ENCODE measurements at places on chromosomes 4 and X.

DNA sequence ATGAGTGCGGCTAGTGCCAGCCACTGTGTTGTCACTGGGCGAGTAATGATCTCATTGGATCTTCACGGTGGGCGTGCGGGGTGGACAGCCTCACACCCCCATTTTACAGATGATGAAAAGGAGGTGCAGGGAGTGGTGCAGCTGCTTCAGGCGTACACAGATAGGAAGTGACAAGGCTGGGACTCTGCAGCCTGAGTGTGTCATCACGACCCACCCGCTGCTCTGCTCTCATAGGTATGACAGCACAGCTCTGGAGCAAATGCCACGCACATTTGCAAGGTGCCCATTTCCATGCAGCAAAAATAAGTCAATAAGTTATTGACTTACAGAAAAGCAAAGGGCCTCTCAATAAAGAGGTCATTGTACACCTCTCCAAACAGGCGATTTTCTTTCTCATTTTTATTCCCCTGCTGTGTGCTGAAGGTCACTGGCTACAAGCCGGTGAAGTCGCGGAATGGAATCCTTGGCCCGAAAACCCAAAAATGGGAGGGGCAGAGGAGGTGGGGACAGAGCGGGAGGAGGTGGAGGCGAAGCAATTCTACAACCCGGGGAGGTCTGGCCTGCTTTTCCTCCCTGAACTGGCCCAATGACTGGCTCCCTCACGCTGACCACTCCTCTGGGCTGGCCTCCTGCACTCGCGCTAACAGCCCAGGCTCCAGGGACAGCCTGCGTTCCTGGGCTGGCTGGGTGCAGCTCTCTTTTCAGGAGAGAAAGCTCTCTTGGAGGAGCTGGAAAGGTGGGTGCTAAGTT lies at the start of gene SOD3:
Gene SOD3, plus strand, starts transcription at position 658 of the 750 bp plus-strand sequence. CDS start 3,949 bp downstream, outside the sequence.
- peak; percentile 54 for DNase-seq

GRCh38 chr4:168057412-168057811 lies 34.9 kb upstream of the ANXA10 start:
- no peak for DNase-seq

DNA sequence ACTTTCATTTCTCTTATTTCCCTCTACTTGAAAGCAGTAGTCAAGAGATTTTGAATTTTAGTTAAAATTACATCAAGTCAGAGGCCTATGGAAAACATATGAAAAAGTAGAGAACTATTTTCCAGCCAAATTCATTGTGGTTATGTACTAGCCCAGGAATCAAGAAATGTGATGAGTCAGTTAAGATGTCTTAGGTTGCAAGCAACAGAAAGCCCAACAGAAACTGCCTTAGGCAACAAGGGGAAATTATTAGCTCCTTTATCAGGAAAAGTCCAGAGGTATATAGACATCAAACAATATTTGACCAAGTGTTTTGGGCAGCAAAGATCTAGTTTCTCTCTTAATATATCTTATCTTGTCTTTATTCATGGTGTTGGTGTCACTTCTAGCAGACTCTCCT lies 37.8 kb upstream of the FRMD7 start:
- no peak for DNase-seq

DNA sequence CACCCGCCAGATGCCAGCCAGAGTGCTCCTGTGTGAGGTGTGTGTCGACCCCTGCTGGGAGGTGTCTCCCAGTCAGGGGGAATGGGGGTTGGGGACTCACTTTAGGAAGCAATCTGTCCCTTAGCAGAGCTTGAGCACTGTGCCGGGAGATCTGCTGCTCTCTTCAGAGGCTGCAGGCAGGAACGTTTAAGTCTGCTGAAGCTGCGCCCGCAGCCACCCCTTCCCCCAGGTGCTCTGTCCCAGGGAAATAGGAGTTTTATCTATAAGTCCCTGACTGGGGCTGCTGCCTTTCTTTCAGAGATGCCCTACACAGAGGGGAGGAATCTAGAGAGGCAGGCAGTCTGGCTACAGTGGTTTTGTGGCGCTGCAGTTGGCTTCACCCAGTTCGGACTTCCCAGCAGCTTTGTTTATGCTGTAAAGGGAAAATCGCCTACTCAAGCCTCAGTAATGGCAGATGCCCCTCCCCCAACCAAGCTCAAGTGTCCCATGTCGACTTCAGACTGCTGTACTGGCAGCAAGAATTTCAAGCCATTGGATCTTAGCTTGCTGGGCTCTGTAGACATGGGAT lies 80.8 kb downstream of the CCSER1 start:
- DNase-seq, result no peak

DNA sequence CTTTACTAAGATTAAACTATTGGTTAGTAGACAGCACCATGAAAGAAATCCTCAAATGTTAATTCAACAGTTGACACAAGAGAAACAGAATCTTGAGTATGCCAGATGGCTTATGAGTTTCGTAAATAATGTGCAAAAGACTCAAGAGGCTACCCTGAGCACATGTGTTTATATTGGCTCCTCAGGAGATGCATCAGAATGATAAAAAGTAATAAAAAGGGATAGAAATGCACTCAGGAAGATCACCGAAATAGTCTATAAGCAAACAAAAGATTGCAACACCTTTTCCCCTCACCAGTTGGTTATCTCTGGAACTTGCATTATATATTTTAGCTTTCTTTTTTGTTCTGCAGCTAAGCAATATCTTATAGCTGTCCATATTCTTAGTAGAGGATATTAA lies 84.4 kb downstream of the SCFD2 start:
- no peak for DNase-seq

DNA sequence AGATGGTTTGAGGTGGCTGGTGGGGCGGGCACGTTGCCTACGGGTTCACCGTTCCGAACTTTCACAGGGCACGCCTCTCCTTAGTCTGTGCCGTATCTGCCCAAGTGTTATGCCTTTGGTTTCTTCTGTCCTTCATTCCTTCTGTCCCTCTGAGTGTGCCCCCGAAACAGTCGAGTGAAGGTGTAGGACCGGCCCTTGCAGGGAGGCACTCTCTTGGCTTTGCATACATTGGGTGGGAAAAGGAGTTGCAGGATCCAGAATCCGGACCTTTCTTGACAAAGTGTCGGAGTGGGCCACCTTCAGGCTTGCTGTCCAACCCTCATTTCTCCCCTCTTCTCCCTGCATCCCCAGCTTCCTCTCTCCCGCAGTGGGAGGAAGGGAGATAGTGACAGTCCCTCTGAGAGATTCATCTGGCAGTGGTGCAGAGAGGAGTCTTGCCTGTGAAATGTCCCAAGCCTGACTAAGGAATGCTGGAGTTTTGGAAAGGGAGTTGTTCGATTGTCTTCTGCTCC lies 569 bp downstream of the ARFIP1 start:
- DNase-seq, result no peak

GRCh38 chr4:159444678-159445077 lies 341.8 kb downstream of the RAPGEF2 start:
- DNase-seq, result no peak

- DNase-seq, result no peak
These were observed 38.2 kb downstream of the HPGDS start for GRCh38 chr4:94304365-94304971.

- no peak for DNase-seq
These were observed 30.2 kb downstream of the MAP7D3 start for GRCh38 chrX:136220951-136221350.

- DNase-seq, result no peak
These were observed 60.4 kb upstream of the ATXN3L start for GRCh38 chrX:13380211-13380610.

- no peak for DNase-seq
These were observed 34.9 kb downstream of the HMX1 start for GRCh38 chr4:8836664-8837171.

- no peak for DNase-seq
These were observed 28.4 kb downstream of the ZNF630 start for GRCh38 chrX:48043056-48043455.

DNA sequence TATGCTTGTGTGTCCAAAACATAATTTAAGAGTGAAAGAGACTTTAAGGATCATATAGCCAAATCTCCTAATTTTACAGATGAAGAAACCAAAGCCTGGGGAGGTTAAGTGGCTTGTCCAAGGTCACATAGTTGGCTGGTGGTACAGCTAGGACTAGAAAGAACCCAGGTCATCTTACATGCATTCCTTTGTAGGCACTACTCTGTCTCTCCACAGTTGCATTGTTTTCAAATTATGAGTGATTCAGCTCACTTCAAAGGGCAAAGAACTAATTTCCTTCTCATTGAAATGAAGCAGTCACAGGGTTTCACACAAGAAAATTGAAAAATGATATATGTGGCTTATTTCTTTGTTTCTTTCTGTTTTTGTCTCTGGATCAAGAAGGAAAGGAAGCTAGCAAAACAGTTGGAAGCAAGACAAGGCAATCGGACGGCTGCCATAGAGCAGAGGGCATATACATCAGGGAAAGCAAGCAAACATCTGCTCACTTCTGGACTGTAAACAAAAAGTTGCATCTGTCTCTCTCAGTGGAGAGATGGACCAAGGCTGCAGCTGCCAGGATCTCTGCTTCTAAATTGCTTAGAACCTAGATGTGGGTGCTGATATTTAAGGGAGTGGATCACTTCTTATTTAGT lies 107.5 kb upstream of the AMOT start:
- DNase-seq, result no peak

GRCh38 chr4:94459462-94460161 lies 7.9 kb downstream of the PDLIM5 start:
- DNase-seq, result no peak

DNA sequence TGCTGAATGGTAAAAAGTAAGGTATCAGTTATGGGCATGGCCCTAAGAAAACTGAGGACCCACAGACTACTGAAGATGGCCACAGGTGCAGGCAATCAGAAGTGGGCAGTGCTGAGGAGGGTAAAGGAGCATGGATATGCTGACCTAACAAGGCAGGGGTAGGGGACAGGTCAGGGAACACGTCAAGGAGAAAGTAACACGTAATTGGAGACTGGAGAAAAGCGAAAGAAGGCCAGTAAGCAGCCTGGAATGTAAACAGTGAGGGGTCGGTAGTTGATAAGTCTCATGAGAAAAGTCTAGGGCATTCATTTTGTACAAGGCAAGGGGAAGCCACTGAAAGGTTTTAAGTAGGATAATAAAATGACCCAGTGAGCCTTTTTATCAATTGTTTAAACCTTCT lies 153.3 kb downstream of the PRDM5 start:
- no peak for DNase-seq

- no peak for DNase-seq
These were observed 7.4 kb downstream of the BMPR1B start for GRCh38 chr4:94765174-94765573.

DNA sequence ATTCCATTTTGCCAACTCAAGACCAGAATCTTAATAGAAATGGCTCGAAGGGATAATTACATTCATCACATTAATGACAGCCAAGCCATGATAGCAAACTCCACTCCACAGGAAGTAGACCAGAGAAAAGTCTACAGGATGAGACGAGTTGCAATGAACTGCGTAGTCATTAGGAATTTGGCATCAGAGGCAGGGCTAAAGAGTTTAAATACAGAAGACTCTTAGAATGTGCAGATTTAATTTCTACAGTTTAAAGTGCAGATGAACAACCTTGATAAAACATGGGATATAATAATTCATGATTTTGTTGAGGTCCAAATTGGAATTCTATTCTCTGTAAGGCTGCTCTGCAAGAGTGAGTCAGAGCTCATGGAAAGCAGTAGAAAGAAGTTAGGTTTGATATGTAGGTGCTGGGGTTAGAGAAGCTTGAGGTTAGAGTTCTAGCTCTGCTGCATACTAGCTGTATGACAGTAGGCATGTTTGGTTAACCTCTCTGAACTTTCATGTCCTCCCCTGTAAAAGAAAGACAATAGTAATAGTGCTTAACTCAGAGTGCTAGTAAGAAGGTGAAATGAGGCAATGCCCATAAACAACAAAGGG lies 32.2 kb downstream of the LNX1 start:
- no peak for DNase-seq

GRCh38 chr4:168696826-168697225 lies 200.0 kb downstream of the PALLD start:
- no peak for DNase-seq

- DNase-seq, result no peak
These were observed 31.9 kb downstream of the SETD7 start for GRCh38 chr4:139524062-139524631.

DNA sequence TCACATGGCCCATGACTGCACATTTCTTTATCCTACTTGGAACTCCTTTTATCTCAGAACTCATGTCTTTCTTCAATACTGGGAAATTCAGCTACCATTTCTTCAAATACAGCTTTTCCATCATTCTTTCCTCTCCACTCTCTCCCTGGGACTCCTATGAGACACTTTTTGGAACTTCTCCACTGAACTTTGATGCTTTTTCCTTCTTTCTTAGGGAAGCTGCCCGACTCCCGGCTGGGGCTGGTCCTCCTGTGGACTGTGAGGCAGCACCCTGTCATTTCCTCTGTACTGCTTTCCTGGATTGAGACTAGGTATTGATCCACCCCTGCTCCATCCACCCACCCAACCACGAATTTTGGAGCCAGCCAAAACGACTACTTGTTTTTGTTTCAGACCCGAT lies 40.0 kb downstream of the ZFYVE28 start:
- no peak for DNase-seq

DNA sequence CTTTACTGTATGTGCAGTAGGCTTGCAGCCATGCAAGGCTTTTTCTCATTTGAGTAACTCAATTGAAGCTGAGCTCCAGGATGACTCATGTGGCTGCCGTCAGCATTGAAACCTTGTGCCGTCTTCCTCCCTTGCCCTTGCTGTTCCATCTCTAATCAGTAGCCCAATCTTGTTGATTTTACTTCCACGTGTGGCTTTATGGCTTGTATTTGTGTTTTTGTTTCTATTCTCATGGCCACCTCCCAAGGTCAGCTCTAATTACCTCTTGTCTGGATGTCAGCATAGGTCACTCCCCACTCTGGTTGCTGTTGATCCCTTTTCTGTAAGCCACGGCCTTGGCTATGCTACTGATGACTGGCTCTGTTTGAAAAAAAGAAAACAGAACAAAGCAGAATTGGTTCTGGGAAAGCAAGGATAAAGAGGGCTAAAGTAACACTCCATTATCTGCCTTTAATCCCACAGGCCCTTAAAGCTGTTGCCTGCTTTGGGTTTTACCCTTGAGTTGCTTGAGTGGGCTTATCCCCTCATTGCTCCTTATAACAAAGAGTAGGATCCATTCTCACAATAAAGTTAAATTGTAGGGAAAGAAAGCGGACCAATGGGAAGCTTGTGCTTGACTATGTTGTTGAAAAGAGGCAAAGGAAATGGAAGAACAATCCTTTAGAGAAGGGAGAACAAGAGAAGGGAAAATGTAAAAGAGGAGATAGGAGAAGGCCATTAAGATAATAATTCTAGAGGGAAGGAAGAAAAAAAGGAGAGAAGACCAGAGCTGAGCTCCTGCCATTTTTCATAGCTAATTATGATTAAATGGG lies 173.9 kb upstream of the PGRMC2 start:
- no peak for DNase-seq

- no peak for DNase-seq
These were observed 271.7 kb upstream of the LDB2 start for GRCh38 chr4:17170131-17170530.

Measured in caudate nucleus (tissue), 63 donors.